ENCODE measurements at places on chromosomes 7 and 10.

DNA sequence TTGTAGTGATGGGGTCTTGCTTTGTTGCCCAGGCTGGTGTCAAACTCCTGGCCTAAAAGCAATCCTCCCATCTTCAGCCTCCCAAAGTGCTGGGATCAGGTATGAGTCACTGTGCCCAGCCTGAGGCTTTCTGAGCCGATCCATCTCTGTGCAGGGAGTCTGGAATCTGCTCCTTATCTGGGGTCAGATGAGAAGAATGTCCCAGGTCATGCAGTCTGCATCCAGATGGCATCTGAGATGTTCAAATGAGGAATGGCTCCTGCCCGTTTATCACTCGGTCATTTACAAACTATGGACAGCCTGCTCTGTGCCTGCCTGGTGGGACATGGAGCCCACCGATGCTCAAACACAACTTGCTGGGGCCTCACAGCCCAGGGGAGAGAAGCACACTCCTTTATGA, 11.1 kb upstream of the SLC18A3 start:
- H3K4me1 ChIP-seq, result no peaks in the 10 kb centered on the region
- H3K36me3 ChIP-seq, result no peaks in the 10 kb centered on the region
- no peak for DNase-seq
- no peak overlapping the region for H3K4me3 ChIP-seq
- H3K27me3 ChIP-seq, result peaks cover 21% of the 10 kb centered on the region
- H3K27ac ChIP-seq, result no peak overlapping the region

- no peaks in the 10 kb centered on the region for H3K4me1 ChIP-seq
- DNase-seq, result no peak
- H3K27ac ChIP-seq, result no peak overlapping the region
- no peaks in the 10 kb centered on the region for H3K27me3 ChIP-seq
- no peaks in the 10 kb centered on the region for H3K36me3 ChIP-seq
- no peak overlapping the region for H3K4me3 ChIP-seq
These were observed 9.7 kb upstream of the THSD7A start for GRCh38 chr7:11841657-11842056.

GRCh38 chr7:40197527-40197926, 62.7 kb downstream of the SUGCT start:
- H3K36me3 ChIP-seq, result no peaks in the 10 kb centered on the region
- H3K4me3 ChIP-seq, result no peak overlapping the region
- no peak for DNase-seq

GRCh38 chr7:26681819-26682418, 182.5 kb downstream of the SKAP2 start:
- no peak overlapping the region for H3K4me3 ChIP-seq
- H3K27ac ChIP-seq, result no peak overlapping the region
- no peak for DNase-seq
- H3K36me3 ChIP-seq, result peaks cover 2% of the 10 kb centered on the region
- H3K4me1 ChIP-seq, result no peaks in the 10 kb centered on the region

DNA sequence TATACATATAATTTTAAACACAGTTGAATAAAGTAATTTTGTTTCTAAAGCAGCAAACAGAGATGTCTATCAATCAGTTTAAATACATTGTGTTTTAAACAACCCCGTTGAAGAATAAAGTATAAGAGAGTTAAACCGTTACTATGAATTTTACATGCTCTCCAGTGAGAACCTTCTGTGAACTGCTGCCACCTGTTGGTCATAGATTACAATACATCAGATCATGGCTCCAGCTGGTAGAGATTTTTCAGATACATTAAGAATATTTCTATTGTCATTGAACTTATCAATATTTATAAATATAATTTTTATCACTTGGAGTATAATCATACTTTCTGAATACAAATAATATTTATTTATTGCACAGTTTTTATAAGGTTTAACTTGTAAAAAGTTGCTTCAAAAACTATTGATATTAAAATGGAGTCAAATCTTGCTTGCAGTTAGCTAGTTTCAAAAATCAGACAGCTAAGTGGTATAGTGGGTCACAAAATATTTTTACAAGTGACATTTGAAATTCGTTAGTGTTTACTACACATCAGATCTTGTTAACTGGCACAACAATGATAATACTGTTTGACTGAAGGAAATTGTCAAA, 561.2 kb upstream of the PHF14 start:
- H3K27me3 ChIP-seq, result no peaks in the 10 kb centered on the region
- H3K27ac ChIP-seq, result no peak overlapping the region
- H3K4me3 ChIP-seq, result no peak overlapping the region
- peak; percentile 8 for DNase-seq
- H3K36me3 ChIP-seq, result no peaks in the 10 kb centered on the region

- H3K4me3 ChIP-seq, result peak overlapping the region; percentile 95
- H3K27ac ChIP-seq, result peak overlapping the region; percentile 98
- no peaks in the 10 kb centered on the region for H3K27me3 ChIP-seq
- peaks cover 54% of the 10 kb centered on the region for H3K4me1 ChIP-seq
These were observed 1.2 kb downstream of the SEPTIN7 start for GRCh38 chr7:35802102-35802466.

GRCh38 chr10:7107285-7107684, 303.5 kb downstream of the SFMBT2 start:
- DNase-seq, result peak; percentile 6
- peaks cover 20% of the 10 kb centered on the region for H3K4me1 ChIP-seq
- H3K27me3 ChIP-seq, result peaks cover 6% of the 10 kb centered on the region
- H3K36me3 ChIP-seq, result no peaks in the 10 kb centered on the region

- no peak for DNase-seq
- peaks cover 3% of the 10 kb centered on the region for H3K27me3 ChIP-seq
- no peak overlapping the region for H3K27ac ChIP-seq
- no peak overlapping the region for H3K4me3 ChIP-seq
- no peaks in the 10 kb centered on the region for H3K4me1 ChIP-seq
These were observed 111.9 kb upstream of the FAM20C start for GRCh38 chr7:80259-81067.

DNA sequence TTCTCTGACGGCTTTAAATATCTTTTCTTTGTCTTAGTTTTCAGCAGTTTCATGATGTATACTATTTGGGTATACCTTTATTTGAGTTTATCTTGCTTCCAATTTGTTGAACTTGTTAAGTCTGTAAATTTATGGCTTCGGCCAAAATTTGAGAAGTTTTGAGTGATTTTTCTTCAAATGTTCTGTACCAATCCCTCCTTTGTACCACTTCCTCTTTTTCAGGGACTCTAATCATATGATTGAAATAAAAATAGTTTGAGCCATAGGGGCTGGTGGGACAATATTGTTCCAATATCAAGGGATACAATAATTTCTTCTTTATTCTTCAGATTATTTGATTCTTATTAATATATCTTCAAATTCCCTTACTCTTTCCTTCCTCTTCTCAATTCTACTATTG, 43.1 kb upstream of the CTTNBP2 start:
- H3K27me3 ChIP-seq, result no peaks in the 10 kb centered on the region
- DNase-seq, result no peak
- H3K4me1 ChIP-seq, result no peaks in the 10 kb centered on the region
- H3K4me3 ChIP-seq, result no peak overlapping the region
- no peak overlapping the region for H3K27ac ChIP-seq

- no peaks in the 10 kb centered on the region for H3K36me3 ChIP-seq
- DNase-seq, result no peak
- no peaks in the 10 kb centered on the region for H3K27me3 ChIP-seq
- H3K4me3 ChIP-seq, result no peak overlapping the region
- peaks cover 11% of the 10 kb centered on the region for H3K4me1 ChIP-seq
- no peak overlapping the region for H3K27ac ChIP-seq
These were observed 169.6 kb downstream of the ZNF365 start for GRCh38 chr10:62543571-62544355.

DNA sequence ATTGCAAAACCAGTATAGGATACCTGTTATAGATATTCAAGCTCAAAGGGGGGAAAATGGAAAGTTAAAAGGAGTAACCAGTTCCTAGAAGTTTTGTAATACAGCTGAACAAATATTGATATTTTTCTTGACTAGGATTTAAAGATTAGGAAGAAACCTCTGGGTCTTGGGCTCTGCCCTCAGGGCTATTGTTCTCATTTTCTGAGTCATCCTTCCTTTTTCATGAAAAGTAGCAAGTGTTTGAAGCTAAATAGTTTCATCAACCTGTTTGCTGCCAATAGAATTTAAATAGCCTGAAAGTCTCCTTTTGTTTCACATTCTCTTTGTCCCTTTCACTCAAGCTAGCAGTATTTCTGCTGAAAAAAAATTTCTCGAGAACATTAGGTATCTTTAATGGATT, 1061.1 kb upstream of the GHITM start:
- H3K27me3 ChIP-seq, result no peaks in the 10 kb centered on the region
- no peak overlapping the region for H3K4me3 ChIP-seq
- no peaks in the 10 kb centered on the region for H3K4me1 ChIP-seq
- no peak overlapping the region for H3K27ac ChIP-seq
- no peak for DNase-seq
